Fibroblast of lung (primary cell): ENCODE measurements at places on chromosomes 5 and 9.

DNA sequence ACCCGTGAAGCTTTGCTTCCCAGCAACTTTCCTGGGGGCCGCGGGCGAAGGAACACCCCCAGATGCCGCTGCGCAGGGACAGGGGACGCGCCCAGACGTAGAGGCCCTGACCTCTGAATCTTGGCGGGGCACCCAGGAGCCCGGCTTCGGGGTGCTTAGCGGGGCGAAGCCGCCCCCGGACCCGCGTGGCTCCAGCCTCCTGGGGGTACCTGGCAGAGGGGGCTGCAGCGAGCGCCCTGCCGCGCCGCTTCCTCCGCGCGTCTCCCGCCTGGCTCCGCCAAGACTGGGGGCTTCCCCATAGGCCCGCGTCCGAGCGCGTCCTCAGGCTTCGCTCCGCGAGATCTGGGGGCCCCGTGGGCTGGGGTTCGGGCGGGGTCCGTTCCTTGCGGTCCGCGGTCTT, 23.0 kb upstream of the ZNF782 start:
- DNase-seq, result no peak

DNA sequence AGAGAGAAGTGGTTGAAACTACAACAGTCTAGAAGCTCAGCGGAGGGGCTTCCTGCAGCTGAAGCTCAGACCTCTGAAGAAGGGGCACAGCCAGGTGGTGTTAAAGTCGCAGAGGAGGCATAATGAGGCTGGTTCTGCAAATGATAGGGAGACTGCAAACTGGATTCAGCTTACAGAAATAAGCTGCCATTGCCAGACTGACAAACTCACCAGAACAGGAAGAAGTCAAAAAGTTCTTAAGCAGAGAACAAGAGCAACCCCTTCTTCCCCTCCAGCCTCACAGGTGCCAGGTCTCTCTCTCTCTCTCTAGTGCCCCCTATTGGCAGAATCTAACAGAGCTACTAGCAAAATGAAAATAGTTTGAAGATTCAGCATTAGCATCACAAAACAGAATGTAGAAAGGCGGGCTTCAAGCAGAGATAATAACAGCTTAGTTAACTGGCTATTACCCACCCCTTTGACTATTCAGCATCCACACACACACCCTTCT, 76.7 kb downstream of the GRAMD2B start:
- DNase-seq, result no peak

DNA sequence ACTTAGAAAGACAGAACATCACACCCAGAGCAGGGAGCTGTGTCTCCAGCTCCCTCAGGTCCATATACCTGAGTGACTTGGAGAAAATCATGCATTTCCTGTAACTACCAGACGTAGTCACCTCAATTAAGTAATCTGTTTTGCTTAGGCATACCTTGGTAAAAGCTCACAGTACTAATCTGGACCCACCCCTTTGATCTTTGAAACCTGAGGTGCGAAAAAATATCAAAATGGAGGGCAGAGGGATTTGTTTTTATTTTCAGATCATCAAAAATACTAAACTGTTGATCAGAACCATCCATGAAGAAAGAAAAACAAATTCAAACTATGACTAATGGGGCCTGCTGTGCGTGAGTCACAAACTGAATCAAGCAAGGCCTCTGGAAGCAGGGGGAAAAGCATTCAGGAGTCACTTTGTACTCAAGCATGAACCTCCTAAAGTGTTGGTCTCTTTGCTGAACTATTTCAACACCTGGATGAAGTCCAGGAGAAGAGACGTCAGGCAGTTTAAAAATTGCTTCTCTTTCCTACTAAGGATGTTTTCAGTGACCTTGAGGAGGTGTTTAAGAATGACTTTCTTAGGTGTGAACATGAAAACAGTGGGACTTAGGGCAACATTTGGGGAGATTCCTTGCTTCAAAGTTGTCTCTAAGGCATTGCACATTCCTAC, 76.3 kb downstream of the MUSK start:
- peak; percentile 98 for DNase-seq

- no peak for DNase-seq
These were observed 168.6 kb downstream of the CFAP90 start for GRCh38 chr5:7682379-7682778.

GRCh38 chr5:148352696-148353095, 17.3 kb downstream of the SPINK9 start:
- DNase-seq, result no peak
